ENCODE measurements at places on chromosomes 1 and 21.

DNA sequence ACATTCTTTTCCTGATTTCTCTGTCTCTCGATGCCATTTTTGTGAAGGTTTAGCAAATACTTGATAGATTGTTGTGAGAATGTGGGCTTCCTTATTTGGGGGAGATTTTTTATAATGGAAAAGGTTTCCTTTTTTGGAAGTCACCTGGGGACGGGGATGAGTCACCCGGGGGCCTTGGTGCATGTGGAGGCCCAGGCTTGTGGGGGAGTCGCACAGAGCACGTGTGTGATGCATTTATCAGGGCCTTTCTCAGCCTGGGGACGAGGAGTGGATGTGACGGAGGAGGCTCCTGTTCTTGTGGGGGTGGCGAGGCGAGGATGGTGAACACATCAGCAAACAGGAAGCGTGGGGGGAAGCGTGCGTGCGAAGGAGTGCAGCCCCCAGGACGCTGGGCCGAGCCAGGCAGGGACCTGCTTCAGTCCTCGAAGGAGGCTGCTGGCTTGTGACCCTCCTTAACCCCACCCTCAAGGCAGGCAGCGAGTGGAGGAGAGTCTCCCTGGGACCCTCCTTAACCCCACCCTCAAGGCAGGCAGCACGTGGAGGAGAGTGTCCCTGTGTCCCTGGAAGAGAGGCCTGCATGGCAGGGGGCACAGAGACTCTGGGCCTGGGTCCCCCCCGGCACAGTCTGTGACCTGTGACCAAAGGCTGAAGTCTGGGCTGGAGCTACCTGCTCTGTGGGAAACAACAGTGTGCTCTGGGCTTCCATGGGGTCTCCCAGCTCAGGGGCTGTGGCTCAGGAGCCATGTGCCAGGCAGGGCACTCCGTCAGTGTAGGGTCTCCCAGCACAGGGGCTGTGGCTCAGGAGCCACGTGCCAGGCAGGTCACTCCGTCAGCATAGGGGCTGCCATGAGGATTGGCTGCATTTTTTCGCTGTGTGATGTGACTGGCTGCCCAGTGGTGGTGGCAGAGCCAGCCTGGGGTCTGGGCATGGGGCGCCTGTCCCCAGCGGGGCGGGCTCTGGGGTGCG lies 57.2 kb downstream of the AGPAT3 start:
- H3K4me3 ChIP-seq, result peak overlapping the region; percentile 61
- no peaks in the 10 kb centered on the region for H3K27me3 ChIP-seq
- DNase-seq, result peak; percentile 40
- H3K36me3 ChIP-seq, result peaks cover 11% of the 10 kb centered on the region

DNA sequence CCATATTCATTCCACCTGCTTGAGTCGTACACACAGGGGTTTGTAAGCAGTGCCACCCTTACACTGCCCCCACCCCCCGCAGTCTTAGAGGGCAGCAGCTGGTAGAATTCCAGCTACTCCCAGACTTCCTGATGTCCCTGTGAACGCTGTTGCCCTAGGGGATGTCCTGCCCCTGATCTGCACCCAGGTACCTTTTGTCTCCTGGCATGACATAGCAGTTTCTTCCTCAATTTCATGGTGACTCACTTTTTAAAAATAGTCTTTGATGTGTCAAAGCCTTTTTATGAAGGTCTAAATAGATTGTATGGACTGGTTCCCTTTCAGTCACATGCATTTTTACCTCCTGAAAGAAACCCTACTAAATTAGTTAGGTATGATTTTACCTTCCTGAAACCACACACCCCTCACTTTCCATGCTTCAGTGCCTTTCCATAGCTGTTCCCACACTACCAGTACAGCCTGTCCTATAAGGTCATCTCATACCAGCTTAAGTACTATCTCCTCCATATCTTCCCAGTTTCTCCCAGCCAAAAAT lies 76.4 kb downstream of the ST3GAL3 start:
- H3K4me1 ChIP-seq, result peaks cover 13% of the 10 kb centered on the region
- H3K27me3 ChIP-seq, result no peaks in the 10 kb centered on the region
- no peak overlapping the region for H3K27ac ChIP-seq
- no peak for DNase-seq

DNA sequence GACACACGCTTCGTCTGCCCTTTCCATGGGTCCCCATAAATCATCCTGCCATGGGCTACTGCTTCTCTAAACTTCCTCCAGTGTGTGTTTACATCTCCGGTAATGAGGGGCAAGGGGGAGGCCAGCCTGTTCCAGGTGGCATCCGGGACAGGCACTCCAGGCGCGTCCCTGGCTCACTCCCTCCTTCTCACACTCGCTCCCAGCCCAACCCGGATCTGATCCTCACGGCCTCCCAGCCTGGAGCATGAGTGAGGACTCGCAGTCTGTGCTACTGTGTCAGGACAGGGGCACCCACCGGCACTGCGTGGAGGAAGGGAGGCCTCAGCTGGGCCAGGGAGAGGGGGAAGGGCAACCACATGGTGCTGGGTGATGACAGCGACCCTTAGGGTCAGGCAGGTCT lies 225.4 kb downstream of the TRABD2B start:
- no peak for DNase-seq
- no peak overlapping the region for H3K4me3 ChIP-seq
- H3K4me1 ChIP-seq, result no peaks in the 10 kb centered on the region
- no peaks in the 10 kb centered on the region for H3K27me3 ChIP-seq
- H3K36me3 ChIP-seq, result no peaks in the 10 kb centered on the region
- no peak overlapping the region for H3K27ac ChIP-seq

GRCh38 chr1:121586369-121587229 lies 401.8 kb downstream of the SRGAP2C start:
- peaks cover 11% of the 10 kb centered on the region for H3K4me1 ChIP-seq
- no peaks in the 10 kb centered on the region for H3K27me3 ChIP-seq
- H3K27ac ChIP-seq, result peak overlapping the region; percentile 60
- peak overlapping the region; percentile 53 for H3K4me3 ChIP-seq
- no peak for DNase-seq
- H3K36me3 ChIP-seq, result peaks cover 26% of the 10 kb centered on the region

- H3K27ac ChIP-seq, result no peak overlapping the region
- no peak overlapping the region for H3K4me3 ChIP-seq
- no peak for DNase-seq
- H3K36me3 ChIP-seq, result peaks cover 10% of the 10 kb centered on the region
Observed at GRCh38 chr1:6519935-6520671, 28.6 kb upstream of the PLEKHG5 start.

DNA sequence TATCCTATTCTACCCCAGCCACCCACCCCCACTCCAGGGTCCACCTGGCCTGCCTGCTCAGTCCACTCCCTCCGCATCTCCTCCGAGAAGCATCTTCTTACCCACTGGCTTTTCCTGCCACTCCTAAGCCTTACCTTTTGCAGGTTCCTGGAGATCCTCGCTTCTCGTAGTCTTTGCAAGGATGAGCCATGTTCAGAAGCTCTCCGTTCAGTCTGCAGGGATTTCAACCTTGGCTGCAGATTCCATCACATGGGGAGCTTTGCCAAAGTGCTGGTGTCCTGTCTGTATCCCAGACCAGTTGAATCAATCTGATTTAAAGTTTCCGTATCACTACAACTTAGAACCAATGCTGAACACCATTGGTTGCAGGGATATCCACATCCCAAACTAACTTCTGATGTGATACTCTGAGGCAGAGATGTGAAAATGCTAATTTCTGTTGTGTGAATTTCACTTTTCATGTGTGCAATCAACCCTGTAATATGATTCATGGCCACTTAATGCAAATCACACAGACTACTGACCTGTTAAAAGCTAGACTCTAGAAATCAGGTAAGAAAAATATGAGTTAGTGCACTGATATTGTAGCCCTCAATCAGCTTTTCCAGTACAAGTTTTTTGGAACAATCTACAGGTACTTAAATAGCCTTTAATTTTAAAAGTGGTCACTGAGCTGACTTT lies 61.9 kb downstream of the CAPN2 start:
- H3K36me3 ChIP-seq, result peaks cover 68% of the 10 kb centered on the region
- H3K27ac ChIP-seq, result no peak overlapping the region
- DNase-seq, result no peak
- no peak overlapping the region for H3K4me3 ChIP-seq
- no peaks in the 10 kb centered on the region for H3K27me3 ChIP-seq
- peaks cover 11% of the 10 kb centered on the region for H3K4me1 ChIP-seq

- H3K4me3 ChIP-seq, result peak overlapping the region; percentile 18
- peak; percentile 20 for DNase-seq
- no peaks in the 10 kb centered on the region for H3K27me3 ChIP-seq
- peaks cover 40% of the 10 kb centered on the region for H3K4me1 ChIP-seq
Observed at GRCh38 chr1:227758366-227758765, 23.1 kb downstream of the SNAP47 start.

DNA sequence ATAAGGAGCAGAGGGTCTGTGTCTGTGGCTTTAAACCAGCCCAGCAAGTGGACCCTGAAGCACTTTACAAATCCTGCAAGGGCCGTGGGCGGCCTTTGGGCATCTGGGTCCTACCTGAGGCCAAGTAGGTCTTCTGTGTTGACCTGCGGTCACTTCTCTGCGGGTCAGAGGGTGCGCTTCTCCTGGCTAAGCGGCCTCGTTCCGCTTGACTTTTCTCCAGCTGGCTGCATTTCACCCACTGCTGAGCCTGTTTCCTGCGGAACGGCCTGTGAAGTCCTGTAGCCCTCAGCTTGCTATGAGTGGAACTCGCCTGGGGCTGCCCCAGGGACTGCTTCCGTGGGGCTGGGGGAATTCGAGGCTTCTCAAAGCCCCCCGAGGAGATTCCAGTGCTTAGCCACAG lies 43.3 kb downstream of the SLC37A1 start:
- H3K36me3 ChIP-seq, result no peaks in the 10 kb centered on the region
- no peaks in the 10 kb centered on the region for H3K27me3 ChIP-seq
- no peak overlapping the region for H3K4me3 ChIP-seq
- H3K4me1 ChIP-seq, result no peaks in the 10 kb centered on the region
- DNase-seq, result no peak
- H3K27ac ChIP-seq, result no peak overlapping the region

- peak overlapping the region; percentile 48 for H3K4me3 ChIP-seq
- H3K4me1 ChIP-seq, result no peaks in the 10 kb centered on the region
- H3K27ac ChIP-seq, result no peak overlapping the region
- no peaks in the 10 kb centered on the region for H3K36me3 ChIP-seq
- no peaks in the 10 kb centered on the region for H3K27me3 ChIP-seq
- peak; percentile 13 for DNase-seq
Observed at GRCh38 chr1:237864338-237865244, 26.1 kb downstream of the ZP4 start.

DNA sequence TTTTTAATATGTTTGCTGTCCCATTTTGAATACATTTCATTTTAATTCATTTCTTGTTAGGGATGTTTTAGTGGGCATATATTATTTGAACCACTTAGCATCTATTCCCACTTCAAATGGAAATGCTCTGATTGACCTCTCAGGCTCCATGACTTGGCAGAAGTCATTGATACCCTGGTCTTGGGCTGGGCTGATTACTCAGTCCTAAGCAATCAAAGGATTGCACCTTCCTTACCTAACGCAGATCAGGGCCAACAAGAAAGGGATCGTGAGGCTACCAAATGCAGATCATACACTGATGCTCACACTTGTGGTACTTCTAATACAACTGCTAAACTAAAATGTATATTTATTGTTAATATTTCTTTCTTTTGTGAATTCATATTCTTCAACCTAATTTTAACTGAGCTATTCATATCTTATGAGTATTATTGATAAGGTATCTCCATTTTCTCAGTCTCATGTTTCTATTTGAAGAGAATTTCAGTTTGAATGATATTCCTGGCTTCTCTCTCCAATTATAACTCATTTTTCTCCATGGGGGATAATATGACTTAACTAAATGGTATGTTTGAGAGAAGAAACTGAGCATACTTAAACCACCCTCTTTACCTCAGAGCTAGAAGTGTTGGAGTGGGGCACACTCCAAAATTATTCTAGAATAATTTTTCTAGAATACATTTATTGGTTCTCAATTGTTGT lies 615.5 kb upstream of the ADAMTS5 start:
- H3K36me3 ChIP-seq, result no peaks in the 10 kb centered on the region
- H3K4me3 ChIP-seq, result no peak overlapping the region
- no peaks in the 10 kb centered on the region for H3K27me3 ChIP-seq

- peak overlapping the region; percentile 17 for H3K27ac ChIP-seq
- no peaks in the 10 kb centered on the region for H3K36me3 ChIP-seq
- no peaks in the 10 kb centered on the region for H3K27me3 ChIP-seq
Observed at GRCh38 chr1:234893725-234894630, 234.7 kb downstream of the TOMM20 start.

GRCh38 chr1:201259476-201260235 lies 23.6 kb upstream of the PKP1 start:
- no peak overlapping the region for H3K27ac ChIP-seq
- H3K27me3 ChIP-seq, result peaks cover 5% of the 10 kb centered on the region
- no peaks in the 10 kb centered on the region for H3K36me3 ChIP-seq
- no peak for DNase-seq
- no peaks in the 10 kb centered on the region for H3K4me1 ChIP-seq

DNA sequence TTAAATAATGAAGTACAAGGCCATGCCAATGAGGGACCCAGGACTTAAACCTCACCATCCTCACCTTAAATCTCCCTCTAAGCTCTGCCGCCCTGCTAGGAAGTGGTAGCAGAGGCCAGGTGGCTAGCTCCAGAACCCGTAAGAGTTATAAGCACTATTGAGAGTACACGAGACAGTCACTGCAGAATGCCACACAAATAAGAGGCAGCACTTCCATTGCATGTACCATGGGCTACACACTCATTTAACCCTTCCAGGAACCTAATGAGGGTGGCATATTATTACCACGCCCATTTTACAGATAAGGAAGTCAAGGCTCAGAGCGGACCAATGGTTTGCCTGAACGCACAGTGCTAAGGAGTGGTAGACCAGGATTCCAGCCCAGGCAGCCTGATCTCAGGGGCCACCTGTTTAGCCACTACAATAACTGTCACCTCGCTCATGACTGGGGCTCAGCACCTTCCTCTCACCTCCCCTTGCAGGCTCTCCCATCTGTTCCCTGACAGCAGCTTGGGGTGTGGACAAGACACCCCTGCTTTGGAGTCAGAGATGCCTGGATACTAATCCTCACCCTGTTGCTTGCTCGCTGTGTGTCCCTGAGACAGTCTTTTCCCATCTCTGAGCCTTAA lies 54.8 kb upstream of the ID3 start:
- H3K36me3 ChIP-seq, result peaks cover 9% of the 10 kb centered on the region
- DNase-seq, result no peak
- no peak overlapping the region for H3K4me3 ChIP-seq
- H3K4me1 ChIP-seq, result peaks cover 63% of the 10 kb centered on the region
- H3K27me3 ChIP-seq, result no peaks in the 10 kb centered on the region
- peak overlapping the region; percentile 93 for H3K27ac ChIP-seq

GRCh38 chr1:244989813-244990212 lies 125.5 kb upstream of the HNRNPU start:
- H3K4me3 ChIP-seq, result no peak overlapping the region
- H3K36me3 ChIP-seq, result no peaks in the 10 kb centered on the region
- no peaks in the 10 kb centered on the region for H3K4me1 ChIP-seq
- no peaks in the 10 kb centered on the region for H3K27me3 ChIP-seq
- no peak overlapping the region for H3K27ac ChIP-seq
- DNase-seq, result no peak

Measured in T-helper 2 cell treated with Interferon-gamma antibody and Interleukin-4, amounts not matched to agents 5 μg/mL and 100 μg/mL, for 36 hours (primary cell).